Stimulated activated CD8-positive, alpha-beta memory T cell treated with anti-CD3 and anti-CD28 coated beads, Interleukin-2, amount 100 ng/mL, for 1 hour (primary cell): ENCODE measurements at places on chromosomes 4 and X.

GRCh38 chr4:89363786-89364185 lies 56.2 kb upstream of the GPRIN3 start:
- DNase-seq, result no peak

DNA sequence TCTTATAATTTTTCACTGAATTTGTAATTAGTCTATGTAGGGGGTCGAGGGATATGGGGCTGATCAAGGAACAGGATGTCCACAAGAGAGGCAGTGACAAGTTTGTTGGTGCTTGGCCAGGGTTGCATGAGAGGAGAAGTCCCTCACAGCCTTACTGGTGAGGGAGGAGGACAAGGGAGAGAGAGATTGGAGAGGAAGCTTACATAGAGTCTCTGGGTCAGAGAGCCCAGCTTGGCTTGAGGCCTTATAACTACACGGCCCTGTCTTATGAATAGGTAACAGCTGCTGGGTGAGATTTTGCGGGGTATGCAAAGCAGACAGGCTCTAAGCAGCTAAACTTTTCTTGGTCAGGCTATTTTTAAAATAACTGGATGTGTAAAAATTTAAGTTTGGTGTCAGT lies 37.9 kb upstream of the OTUD4 start:
- DNase-seq, result no peak

GRCh38 chr4:44165938-44166337 lies 282.7 kb downstream of the KCTD8 start:
- no peak for DNase-seq

DNA sequence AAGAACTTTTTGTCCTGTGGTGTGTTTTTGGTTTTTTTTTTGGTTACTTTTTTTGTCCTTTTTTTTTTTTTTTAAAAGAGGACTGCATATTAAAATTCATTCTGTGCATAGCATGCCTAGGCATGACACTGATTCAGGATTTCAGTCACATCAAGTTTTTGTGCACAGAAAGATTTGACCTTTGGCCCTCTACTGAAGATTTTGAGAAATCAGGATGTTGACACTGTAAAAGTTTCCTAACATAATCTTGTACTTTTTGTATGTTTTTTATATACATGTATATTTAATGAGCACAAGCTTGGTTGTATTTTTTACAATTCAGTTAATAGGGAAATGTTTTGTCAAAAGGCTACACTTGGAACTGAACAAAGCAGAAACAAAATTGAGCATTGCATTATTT lies 100.0 kb upstream of the DDX3X start:
- no peak for DNase-seq

GRCh38 chrX:30309139-30309571 lies at the start of gene NR0B1:
Gene NR0B1, minus strand, starts transcription at chrX:30309390. Its CDS starts 27 bp downstream, at chrX:30309363.
- DNase-seq, result no peak
